ENCODE measurements at places on chromosomes 7 and 10. TPM values are rescaled to one million over a fixed set of nuclear protein-coding genes. Genes with fewer than 3 reads are reported as not detected.

GRCh38 chr10:42985436-42986316, 91.2 kb upstream of the RET start:
- no peak for DNase-seq

GRCh38 chr7:90945104-90945787, 319.0 kb upstream of the FZD1 start:
- DNase-seq, result no peak

- DNase-seq, result no peak
These were observed 22.0 kb upstream of the SLF2 start for GRCh38 chr10:100890673-100891317.

Gene WEE2
- polyA plus RNA-seq, result not detected

DNA sequence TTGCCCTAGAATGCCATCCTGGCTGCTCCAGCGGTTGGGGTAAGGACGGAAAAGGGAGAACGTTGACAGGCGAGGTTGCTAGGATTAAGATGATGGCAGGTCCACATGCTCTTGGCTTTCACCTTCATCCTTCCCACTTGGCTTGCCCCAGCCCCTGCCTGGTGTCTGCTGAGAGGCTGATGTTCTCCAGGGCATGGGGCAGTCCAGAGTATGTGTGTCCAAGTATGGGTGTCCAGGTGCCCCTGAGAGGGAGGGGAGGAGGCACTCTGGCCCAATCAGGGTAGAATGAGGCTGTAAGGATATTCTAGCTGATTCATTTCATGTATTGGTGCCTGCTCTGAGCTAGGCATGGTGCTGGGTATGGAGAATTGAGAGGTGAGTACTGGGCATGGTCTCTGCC, 12.6 kb downstream of the NEURL1 start:
- no peak for DNase-seq

Data from CD8-positive, alpha-beta memory T cell (primary cell).